Glutamatergic neuron (in vitro differentiated cells): ENCODE measurements at places on chromosomes 16 and 17. TPM values are rescaled to one million over a fixed set of nuclear protein-coding genes. Genes with fewer than 3 reads are reported as not detected.

TEKT1 gene
- total RNA-seq = not detected

MYH8 gene
- 0.96 TPM for total RNA-seq

ZNF207 gene
- total RNA-seq = 216 TPM

GRCh38 chr16:75097191-75097761, 19.3 kb downstream of the LDHD start:
- peaks cover 3% of the 10 kb centered on the region for H3K27me3 ChIP-seq
- no peaks in the 10 kb centered on the region for H3K36me3 ChIP-seq
- H3K4me1 ChIP-seq = peaks cover 20% of the 10 kb centered on the region

GRCh38 chr17:66387392-66387981, 85.1 kb downstream of the PRKCA start:
- H3K4me1 ChIP-seq = no peaks in the 10 kb centered on the region
- H3K36me3 ChIP-seq = no peaks in the 10 kb centered on the region
- H3K4me3 ChIP-seq = no peak overlapping the region
- no peak for DNase-seq

DNA sequence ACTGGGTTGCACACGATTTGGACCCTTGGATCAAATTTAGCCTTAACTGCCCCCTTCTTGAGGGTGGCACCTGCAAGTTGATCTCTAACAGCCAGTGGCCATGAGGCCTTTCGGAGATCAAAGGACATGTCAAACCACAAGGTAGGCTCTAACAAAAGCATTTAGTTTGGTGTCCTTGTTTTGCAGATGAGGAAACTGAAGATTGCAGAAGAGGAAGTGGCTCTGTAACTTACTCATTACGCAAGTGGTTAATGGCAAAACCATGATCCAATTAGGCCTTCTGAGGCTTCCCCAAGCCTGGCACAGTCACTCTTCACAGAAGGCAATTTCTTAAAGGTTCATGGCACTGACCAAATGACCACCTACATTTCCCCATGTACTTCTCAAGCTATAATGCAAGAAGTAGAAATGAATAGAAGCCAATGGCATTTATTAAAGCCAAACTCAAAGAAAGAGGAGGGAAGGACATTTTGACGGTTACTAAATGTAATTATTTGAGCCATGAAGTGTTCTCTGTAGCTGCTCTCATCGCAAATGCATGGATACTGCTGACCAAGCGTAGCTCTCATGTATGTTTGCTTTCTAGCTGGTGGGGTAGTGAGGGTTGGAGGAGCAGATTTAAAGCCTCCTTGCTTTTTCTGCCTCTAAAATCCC, 32.8 kb upstream of the ABCC12 start:
- no peak overlapping the region for H3K4me3 ChIP-seq
- H3K4me1 ChIP-seq = no peaks in the 10 kb centered on the region
- DNase-seq = no peak
- H3K27me3 ChIP-seq = peaks cover 1% of the 10 kb centered on the region
- H3K36me3 ChIP-seq = no peaks in the 10 kb centered on the region
- H3K27ac ChIP-seq = no peak overlapping the region

DNA sequence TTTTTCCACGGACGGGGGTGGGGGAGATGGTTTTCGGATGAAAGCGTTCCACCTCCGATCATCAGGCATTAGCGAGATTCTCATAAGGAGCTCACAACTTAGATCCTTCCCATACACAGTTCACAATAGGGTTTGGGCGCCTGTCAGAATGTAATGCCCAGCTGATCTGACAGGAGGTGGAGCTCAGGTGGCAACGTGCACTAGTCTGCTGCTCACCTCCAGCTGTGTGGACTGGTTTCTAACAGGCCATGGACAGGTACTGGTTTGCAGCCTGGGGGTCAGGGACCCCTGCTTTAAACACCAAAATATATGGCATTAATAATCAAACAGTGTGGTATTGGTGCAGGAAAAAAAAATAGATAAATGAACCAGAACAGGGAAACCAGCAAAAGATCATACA, 157.5 kb upstream of the NLRP1 start:
- no peak for DNase-seq
- peaks cover 20% of the 10 kb centered on the region for H3K4me1 ChIP-seq
- no peak overlapping the region for H3K27ac ChIP-seq
- H3K4me3 ChIP-seq = no peak overlapping the region
- H3K27me3 ChIP-seq = peaks cover 8% of the 10 kb centered on the region

DNA sequence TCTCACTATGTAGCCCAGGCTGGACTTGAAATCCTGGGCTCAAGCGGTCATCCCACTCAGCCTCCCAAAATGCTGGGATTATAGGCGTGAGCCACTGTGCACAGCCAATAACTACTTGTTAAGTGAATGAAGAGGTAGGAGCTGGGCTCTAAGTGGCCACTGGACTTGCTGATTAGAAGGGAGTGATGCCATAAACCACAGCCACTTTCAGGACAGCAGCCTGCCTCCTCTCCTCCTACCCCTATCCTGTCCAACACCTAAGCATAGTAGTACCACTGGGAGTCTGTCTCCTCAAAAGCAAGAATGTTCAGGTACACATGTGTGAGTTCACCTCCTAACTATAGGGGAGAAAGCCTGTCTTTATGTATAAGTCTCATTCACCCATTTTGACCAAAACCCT, 12.2 kb upstream of the COG7 start:
- H3K4me1 ChIP-seq = no peaks in the 10 kb centered on the region
- no peak for DNase-seq
- no peak overlapping the region for H3K4me3 ChIP-seq
- H3K36me3 ChIP-seq = no peaks in the 10 kb centered on the region
